ENCODE measurements at places on chromosomes 7 and 10. TPM values are rescaled to one million over a fixed set of nuclear protein-coding genes. Genes with fewer than 3 reads are reported as not detected.

DNA sequence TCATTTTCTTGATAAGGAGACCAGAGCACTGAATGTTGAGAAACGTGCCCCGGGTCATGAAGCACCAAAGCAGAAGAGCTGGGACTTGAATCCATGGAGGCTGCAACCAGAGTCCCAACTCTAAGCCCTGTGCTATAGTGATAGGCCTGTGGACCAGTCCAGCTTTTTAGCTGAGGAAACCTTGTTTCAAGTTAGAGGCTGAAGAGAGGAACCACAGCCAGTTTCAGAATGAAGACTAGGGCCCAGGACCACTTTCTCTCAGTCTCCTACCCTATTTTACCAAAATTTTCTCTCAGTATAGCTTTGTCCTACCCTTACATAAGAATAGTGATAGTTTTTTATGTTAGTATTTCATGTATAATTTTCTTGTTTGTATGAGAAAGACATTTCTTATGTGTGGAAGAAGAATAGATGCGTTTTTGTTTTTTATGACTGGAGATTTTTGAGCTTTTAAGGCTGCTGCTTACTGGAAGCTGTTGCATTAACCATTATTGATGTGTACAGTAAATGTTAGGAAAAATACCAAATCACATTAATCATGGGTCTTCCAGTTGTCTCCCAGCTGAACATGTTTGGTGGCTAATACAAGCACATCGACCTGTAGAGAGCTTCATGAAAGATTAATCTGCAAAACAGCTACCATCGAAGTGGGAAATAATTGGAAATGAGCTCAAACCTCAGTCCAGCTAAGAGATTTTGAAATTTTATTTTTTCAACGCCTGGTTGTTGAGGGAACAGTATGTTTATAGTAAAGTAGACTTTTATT is 45.0 kb upstream of the CSTF2T start:
- H3K27ac ChIP-seq, result no peak overlapping the region
- DNase-seq, result no peak
- no peaks in the 10 kb centered on the region for H3K4me1 ChIP-seq
- no peaks in the 10 kb centered on the region for H3K27me3 ChIP-seq
- no peaks in the 10 kb centered on the region for H3K36me3 ChIP-seq
- no peak overlapping the region for H3K4me3 ChIP-seq

DNA sequence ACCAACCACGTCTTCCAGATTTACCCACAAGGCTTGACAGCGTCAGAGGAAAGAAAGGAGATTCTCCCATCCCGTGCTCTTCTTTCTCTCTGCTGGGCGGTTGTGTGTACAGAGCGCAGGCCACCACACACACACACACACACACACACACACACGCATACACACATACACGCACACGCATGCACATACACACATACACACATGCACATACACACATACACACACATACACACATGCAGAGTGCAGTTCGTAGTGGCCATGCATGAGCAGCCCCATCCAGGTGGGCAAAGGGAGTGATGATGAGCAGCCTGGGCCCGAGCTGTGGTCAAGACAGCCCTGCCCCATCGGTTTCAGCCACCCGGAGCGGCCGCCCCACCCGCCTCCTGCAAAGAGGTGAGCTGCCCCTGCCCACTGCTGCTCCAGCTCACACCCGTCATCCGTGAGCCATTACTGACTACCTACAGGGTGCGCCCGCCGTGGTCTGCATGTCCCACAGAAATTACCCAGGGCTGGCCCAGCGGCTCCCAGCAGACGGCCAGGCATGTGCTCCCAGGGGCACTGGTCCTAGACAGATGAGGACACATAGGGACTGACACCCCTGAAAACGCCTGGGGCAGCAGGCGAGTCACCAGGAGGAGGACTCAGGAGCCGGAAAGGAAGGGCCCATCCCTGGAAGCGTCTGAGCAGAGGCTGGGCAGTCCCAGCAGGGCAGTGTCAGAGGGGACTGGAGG is 69.6 kb downstream of the ASB13 start:
- H3K4me3 ChIP-seq, result no peak overlapping the region
- no peak overlapping the region for H3K27ac ChIP-seq

DNA sequence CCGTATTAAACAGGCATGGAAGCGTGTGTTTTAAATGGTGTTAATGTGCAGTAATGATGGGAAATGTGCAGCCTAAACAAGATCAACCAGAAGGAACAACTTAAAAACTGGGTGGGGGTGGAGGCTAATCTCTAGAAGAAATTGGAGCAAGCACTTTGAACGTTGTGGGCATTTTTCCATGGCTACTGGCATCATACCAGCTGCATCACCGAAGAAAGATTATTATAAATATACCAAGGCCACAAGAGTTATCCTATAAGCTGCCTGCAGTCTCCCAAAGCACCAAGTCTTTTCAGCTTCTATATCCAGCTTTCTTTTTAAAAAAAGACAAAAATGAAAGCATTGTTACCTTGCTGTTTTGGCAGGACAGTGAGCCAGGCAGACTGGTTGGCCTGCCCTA is 79.9 kb downstream of the FGFR2 start:
- H3K4me1 ChIP-seq, result no peaks in the 10 kb centered on the region
- H3K36me3 ChIP-seq, result no peaks in the 10 kb centered on the region
- no peak for DNase-seq
- H3K27me3 ChIP-seq, result no peaks in the 10 kb centered on the region

- H3K4me3 ChIP-seq, result no peak overlapping the region
- H3K27me3 ChIP-seq, result no peaks in the 10 kb centered on the region
- H3K36me3 ChIP-seq, result no peaks in the 10 kb centered on the region
- no peaks in the 10 kb centered on the region for H3K4me1 ChIP-seq
- no peak overlapping the region for H3K27ac ChIP-seq
These were observed 172.2 kb downstream of the GRM8 start for GRCh38 chr7:127080576-127080975.

- peak overlapping the region; percentile 71 for H3K27ac ChIP-seq
- peaks cover 11% of the 10 kb centered on the region for H3K4me1 ChIP-seq
- H3K4me3 ChIP-seq, result no peak overlapping the region
- no peak for DNase-seq
- H3K36me3 ChIP-seq, result peaks cover 6% of the 10 kb centered on the region
- no peaks in the 10 kb centered on the region for H3K27me3 ChIP-seq
These were observed 189.3 kb downstream of the ZMYND11 start for GRCh38 chr10:324593-324992.

GRCh38 chr10:103929381-103929921 is 11.5 kb upstream of the STN1 start:
- H3K4me1 ChIP-seq, result no peaks in the 10 kb centered on the region
- no peaks in the 10 kb centered on the region for H3K36me3 ChIP-seq
- no peaks in the 10 kb centered on the region for H3K27me3 ChIP-seq
- H3K27ac ChIP-seq, result no peak overlapping the region

- H3K4me3 ChIP-seq, result peak overlapping the region; percentile 92
- H3K36me3 ChIP-seq, result peaks cover 1% of the 10 kb centered on the region
- no peak for DNase-seq
These were observed 527 bp upstream of the BCAP29 start for GRCh38 chr7:107579554-107579884.

GRCh38 chr10:95792211-95792780 is 36.3 kb downstream of the ENTPD1 start:
- H3K27me3 ChIP-seq, result no peaks in the 10 kb centered on the region
- DNase-seq, result no peak
- H3K4me3 ChIP-seq, result no peak overlapping the region
- no peak overlapping the region for H3K27ac ChIP-seq

GRCh38 chr7:116575853-116576252 is 51.0 kb downstream of the CAV1 start:
- H3K4me3 ChIP-seq, result no peak overlapping the region
- H3K27ac ChIP-seq, result no peak overlapping the region
- DNase-seq, result no peak
- H3K36me3 ChIP-seq, result no peaks in the 10 kb centered on the region
- no peaks in the 10 kb centered on the region for H3K27me3 ChIP-seq

DNA sequence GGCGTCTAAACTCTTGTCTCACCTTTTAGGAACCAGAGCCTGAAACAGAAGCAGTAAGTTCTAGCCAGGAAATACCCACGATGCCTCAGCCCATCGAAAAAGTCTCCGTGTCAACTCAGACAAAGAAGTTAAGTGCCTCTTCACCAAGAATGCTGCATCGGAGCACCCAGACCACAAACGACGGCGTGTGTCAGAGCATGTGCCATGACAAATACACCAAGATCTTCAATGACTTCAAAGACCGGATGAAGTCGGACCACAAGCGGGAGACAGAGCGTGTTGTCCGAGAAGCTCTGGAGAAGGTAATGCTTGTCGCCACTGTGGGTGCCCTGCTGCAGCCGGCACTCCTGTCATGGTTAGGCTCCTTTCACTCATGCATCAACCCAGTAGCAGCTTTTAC is 113.1 kb downstream of the ZMYND11 start:
- H3K27me3 ChIP-seq, result no peaks in the 10 kb centered on the region
- no peak overlapping the region for H3K4me3 ChIP-seq
- H3K27ac ChIP-seq, result no peak overlapping the region
- peaks cover 17% of the 10 kb centered on the region for H3K36me3 ChIP-seq

DNA sequence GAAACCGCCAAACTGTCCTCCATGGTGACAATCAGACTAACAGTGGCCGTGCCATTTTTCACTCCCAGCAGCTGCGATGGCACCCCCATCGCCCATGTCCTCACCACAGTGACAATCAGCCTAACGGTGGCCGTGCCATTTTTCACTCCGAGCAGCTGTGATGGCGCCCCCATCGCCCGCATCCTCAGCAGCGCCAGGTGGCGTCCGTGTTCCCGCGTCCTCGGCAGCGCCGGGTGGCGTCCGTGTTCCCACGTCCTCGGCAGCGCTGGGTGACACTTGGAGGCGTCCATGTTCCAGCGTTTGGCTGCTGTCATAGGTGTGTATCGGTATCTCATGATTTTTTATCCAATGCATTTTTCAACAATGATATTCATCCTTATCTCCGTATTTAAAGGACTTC is 267.3 kb downstream of the PTPRN2 start:
- H3K36me3 ChIP-seq, result no peaks in the 10 kb centered on the region
- no peak overlapping the region for H3K4me3 ChIP-seq

The OGDH gene
- total RNA-seq, result 40.8 TPM

The GIMAP6 gene
- under 0.01 TPM for total RNA-seq

The GNAT3 gene
- not detected for total RNA-seq

The ITPRID1 gene
- not detected for total RNA-seq

The ANKRD30A gene
- not detected for total RNA-seq

The PRPS1L1 gene
- total RNA-seq, result not detected

The PRTFDC1 gene
- total RNA-seq, result 18.5 TPM

The LRRC18 gene
- total RNA-seq, result 0.66 TPM

The AKR1D1 gene
- not detected for total RNA-seq

The EXOSC1 gene
- 33.1 TPM for total RNA-seq

The CDH23 gene
- total RNA-seq, result 0.17 TPM

The RGS10 gene
- 67.8 TPM for total RNA-seq

The CLCN1 gene
- under 0.01 TPM for total RNA-seq

The WAPL gene
- total RNA-seq, result 45.7 TPM

The CTAGE15 gene
- 0.17 TPM for total RNA-seq

The GCK gene
- 1.7 TPM for total RNA-seq

The C10orf105 gene
- under 0.01 TPM for total RNA-seq

The C10orf90 gene
- 0.17 TPM for total RNA-seq

All from fibroblast of lung (primary cell).